ENCODE measurements at places on chromosomes 5 and 9.

GRCh38 chr5:94613583-94613982, 4.8 kb downstream of the KIAA0825 start:
- no peak for DNase-seq

GRCh38 chr9:27572566-27572917, 739 bp downstream of the C9orf72 start:
- no peak for DNase-seq

DNA sequence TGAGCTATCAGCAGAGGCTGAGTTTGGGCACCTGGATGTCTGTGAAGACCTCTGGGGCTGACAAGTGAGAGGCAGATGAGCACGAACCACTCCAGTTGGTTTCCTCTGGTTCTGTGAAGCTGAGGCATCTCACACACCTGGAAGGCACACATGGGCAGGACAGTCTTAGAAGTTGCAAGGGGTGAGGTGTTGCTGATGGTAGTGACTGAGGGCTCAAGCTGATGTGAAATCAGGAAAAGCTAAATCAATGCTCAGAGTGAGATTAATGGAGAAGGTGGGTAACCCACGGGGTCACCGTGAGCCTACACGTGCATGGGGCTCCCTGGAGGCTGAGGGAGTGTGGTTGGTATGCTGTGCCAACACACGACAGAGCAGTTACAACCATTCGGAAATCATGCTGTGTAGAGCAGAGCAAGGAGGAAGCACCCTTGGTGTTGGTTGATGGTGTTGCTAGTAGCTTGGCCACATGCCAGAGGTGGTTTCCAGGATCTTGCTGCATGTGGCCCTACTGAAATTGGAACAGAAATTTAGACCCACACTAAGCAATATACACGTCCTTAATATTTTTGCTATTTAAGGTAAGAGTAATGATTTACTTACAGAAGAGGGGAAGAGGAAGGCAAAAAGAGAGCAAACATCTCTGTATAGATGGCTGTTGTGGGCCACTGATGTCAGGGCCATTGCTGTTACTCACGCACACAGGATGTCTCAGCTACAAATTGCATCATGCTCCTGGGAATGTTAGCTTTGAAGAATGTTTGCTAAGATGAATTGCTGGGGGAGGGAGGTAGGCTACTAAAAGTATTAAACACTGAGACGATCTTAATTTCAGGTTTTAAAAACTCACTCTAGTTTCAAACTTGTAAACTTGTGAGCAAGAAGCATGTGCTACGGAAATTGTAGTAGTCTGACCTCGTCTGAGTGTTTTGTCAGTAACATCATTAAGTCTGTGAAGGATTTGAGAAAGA, 170.5 kb downstream of the ARHGEF28 start:
- peak; percentile 90 for DNase-seq

- DNase-seq: peak; percentile 66
Measured at GRCh38 chr9:32384364-32385151, at the start of gene ACO1. TSS of gene ACO1 (plus strand) at chr9:32384643. CDS start at chr9:32405507, 20,864 bp downstream.

DNA sequence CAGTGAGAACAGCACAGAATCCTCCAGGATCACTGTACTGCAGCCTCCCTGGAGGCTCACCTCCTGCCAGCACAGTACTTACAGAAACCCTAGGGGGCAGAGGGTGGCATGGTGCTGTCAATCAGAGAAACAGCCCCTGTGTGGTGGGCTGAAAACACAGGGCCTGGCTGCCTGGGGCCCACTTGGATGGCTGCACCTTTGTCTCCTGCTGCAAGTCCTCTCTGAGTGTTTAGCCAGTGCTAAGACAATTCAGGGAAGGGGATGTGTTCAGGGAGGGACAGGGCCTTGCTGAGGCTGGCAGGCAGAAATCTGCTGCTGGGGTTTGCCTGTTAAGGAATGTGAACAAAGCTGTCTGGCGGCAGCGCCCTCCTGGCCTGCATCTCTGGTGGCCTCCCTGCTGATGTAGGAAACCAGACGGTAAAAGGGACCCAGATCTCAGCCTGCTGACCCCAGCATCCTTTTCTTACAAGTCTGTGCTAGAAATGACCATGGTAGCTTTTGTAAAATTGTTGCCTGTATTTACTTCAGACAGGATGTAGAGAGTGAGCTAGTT, 39.5 kb downstream of the PRRC2B start:
- DNase-seq: no peak

DNA sequence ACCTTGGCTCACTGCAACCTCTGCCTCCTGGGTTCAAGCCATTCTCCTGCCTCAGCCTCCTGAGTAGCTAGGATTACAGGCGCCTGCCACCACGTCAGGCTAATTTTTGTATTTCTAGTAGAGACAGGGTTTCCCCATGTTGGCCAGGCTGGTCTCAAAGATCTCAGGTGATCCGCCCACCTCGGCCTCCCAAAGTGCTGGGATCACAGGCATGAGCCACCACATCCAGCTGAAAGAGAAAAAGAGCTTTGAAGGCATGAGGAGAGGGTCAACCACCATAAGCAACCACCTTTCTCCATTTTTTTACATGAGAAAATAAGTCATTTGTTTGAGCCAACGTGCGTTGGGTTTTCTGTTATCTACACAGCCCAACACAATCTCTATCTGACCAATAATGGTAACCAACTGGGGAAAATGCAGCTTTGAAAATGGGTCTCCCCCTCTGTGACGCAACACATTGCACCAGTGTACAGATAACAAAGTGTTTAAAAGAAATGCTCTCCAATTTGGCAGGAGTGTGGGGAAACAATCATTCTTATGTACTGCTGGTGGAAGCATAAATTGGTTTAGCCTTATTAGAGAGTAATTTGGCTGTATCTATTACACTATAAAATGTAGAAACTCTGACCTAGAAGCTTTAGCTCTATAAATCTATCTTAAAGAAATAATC, 45.8 kb upstream of the ZBTB43 start:
- no peak for DNase-seq

GRCh38 chr5:1243487-1244130, 18.4 kb downstream of the SLC6A18 start:
- no peak for DNase-seq

DNA sequence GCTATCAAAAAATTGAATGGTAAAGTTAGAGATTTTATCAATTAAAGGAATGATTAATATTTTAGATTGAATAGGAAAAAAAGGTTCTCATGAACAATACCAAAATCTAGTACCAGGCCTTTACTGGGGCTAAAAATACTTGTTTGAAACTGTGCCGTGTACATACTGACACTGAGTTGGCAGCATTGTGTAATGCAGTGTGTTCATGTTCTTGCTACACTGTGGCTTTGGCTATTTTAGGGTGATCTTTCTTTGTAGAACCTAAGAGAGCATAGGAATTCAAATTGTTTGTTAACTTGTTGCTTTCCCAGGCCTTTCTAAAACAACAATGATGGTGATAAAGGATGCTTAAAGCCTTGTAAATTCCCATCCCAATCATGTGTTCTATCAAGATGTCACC, 80.9 kb downstream of the KIF4B start:
- DNase-seq: no peak

DNA sequence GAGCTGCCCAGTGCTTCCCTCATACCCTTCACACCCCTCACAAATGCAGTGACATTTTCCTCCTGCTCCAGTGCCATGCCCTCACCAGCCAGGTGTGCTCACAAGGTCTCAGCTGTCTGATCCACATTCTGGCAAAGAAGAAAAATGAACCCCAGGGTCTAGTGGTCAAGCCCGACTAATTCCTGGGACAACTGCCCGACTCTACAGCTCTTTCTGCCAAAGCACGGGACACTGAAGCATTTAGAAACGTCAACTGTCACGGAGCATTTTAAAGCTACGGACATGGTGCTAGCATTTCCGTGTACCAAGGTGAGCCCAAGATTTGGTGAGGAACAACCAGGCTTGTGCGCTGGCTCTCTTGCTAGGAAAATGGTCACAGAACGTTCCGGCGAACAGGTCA, 56.8 kb upstream of the PHYKPL start:
- DNase-seq: no peak

DNA sequence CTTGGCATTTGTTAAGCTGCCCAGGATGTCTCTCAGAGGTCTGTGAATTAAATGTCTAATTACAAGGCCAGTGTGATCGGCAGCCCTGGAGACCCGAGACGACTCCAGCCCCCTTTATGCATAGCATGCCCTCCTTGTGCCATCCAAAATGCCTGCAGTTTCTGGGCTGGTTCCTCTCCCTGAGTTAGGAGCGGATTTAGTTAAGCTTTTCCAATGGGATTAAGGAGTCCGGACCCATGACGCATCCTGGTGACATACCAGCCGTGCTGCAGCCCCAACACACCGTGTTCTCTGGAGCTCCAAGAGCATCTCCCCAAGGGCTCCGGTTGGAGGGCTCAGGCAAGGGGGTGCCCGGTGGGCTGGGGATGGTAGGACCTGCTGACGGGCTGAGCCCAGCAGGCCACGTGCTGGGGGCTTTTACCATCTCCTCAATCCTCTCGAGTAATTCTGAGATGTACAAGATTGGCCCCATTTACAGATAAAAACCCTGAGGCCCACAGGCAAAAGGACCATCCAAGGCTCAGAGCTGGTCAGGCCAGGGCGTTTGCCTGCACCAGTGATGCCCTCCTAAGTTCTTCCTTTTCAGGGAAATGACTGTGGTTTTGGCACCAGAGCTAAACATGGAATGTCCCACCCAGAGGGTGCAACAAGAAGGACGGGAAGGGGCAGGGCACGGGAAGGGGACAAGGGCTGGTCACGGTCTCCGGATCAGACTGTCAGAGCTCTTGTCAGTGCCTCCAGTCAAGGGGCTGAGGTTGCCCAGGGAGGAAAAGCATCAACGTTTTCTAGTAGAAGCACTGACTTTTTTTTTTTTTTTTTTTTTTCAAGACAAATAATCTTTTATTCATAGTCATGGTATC, 82.6 kb upstream of the PHYKPL start:
- no peak for DNase-seq

GRCh38 chr5:83517072-83517687, 45.6 kb downstream of the VCAN start:
- DNase-seq: no peak

- DNase-seq: no peak
Measured at GRCh38 chr9:85508616-85509015, 233.1 kb downstream of the AGTPBP1 start.

GRCh38 chr9:98637381-98637780, 71.4 kb downstream of the GABBR2 start:
- no peak for DNase-seq

- DNase-seq: no peak
Measured at GRCh38 chr9:131491001-131491710, 11.6 kb upstream of the POMT1 start.

GRCh38 chr9:104833696-104834095, 69.8 kb downstream of the NIPSNAP3B start:
- no peak for DNase-seq

DNA sequence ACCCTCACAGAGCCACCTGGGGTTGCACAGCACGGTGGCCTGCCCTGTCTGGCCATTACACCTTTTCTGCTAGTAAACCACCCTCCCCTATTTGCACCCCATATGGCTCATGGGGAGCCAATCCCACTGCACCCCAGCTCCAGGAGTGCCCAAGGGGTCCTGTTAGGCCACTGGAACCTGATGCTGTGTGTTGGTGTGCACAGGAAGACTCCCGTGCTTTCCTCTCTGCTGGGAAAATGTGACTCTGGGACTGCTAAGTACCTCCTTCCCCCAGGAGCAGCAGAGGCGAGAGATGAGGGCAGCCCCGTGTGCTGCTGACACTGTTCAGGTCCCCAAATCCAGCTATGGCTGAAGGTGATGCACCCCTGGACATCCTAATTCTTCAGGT, 126.3 kb downstream of the ADAMTS2 start:
- no peak for DNase-seq

- DNase-seq: no peak
Measured at GRCh38 chr9:37437621-37438020, 15.1 kb downstream of the GRHPR start.

DNA sequence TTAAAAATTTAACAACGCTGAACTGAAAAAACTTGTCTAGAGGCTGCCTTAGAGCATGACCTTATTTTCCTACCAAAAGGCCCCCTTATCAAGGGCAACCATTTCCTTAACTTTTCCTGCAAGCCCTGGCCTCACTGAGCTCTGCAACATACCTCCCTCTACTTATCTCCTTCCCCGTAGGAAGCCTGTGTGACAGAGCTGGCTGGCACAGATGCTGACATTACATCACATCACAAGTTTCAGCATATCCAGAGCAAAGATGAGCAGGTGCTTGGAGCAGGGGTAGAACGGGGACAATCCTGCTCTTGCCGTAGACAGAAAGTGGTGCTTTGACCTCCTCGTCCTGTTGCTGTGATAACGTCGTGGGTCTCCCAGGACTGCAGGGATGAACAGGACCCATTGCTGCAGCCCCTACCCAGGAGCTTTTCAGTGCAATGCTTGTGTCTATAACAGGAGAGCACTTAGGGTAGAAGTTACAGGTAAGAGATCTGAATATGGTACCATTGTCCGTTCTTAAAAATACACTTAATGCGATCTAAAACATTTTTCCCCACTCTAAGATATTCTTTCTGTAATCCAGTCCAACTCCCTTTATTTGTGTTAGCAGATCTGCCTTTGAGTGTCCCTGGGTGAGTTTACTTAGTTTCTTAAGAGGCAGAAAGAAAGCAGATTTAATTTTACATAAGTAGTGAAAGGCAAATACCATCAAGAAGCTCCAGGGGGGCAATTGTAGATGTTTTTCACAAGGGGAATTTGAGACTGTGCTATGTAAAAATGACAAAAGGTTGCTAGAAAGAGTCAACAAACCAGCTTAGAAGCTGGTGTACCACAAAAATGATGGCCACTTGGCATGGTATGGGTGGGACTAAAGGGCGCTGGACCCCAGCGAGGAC, 101.9 kb upstream of the EFNA5 start:
- no peak for DNase-seq

DNA sequence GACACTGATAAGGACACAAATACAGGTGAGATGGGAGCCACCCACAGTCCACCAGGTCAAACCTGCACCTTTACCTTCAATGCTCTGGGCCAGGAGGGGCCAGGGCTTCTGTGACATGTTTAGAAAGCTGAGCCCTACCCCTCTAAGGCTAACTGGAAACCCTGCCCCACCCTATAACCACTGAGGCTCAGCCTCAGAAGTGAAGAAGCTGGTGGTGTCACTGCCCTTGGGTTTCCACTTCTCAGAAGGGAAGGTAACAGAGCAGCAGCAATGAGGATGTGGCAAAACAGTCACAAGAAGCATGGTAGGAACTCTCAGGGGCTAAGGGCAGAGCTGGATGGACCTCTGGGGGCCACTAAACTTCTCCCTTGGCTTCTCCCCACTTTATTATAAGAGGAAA, 6.0 kb downstream of the PDGFRB start:
- no peak for DNase-seq

GRCh38 chr9:74172874-74173273, 324.3 kb upstream of the RORB start:
- DNase-seq: no peak

GRCh38 chr5:172487671-172488070, 33.3 kb upstream of the SH3PXD2B start:
- DNase-seq: no peak

DNA sequence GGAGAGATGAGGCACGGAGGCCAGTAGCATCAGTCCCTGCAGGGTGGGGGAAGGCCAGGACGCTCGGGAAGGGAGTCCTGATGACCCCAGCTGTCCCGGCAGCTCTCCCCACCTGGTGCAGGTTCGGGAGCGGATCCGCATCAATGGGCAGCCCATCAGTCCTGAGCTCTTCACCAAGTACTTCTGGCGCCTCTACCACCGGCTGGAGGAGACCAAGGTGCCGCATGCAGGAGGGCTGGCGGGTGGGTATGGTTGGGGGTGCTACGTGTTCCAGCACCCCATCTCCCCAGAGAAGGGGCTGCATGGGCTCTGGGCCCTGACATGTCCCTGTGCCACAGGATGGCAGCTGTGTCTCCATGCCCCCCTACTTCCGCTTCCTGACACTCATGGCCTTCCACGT, 4.2 kb downstream of the FPGS start:
- no peak for DNase-seq

Data from NCI-H226 (cell line).